ENCODE measurements at places on chromosomes 4 and X. TPM values are rescaled to one million over a fixed set of nuclear protein-coding genes. Genes with fewer than 3 reads are reported as not detected.
A peak's percentile ranks its signal among the peaks of the same experiment; 100 is the strongest.

The SORCS2 gene
- not detected for total RNA-seq

GRCh38 chr4:5974321-5974720 lies 43.9 kb downstream of the C4orf50 start:
- no peak overlapping the region for H3K27ac ChIP-seq
- no peaks in the 10 kb centered on the region for H3K4me1 ChIP-seq
- peaks cover 29% of the 10 kb centered on the region for H3K27me3 ChIP-seq
- no peak overlapping the region for H3K4me3 ChIP-seq

The PTPN13 gene
- not detected for total RNA-seq

- H3K4me1 ChIP-seq = no peaks in the 10 kb centered on the region
- peaks cover 3% of the 10 kb centered on the region for H3K27me3 ChIP-seq
- no peak overlapping the region for H3K27ac ChIP-seq
- no peak overlapping the region for H3K4me3 ChIP-seq
- DNase-seq = no peak
These were observed 57.4 kb downstream of the FAT1 start for GRCh38 chr4:186666252-186666651.

DNA sequence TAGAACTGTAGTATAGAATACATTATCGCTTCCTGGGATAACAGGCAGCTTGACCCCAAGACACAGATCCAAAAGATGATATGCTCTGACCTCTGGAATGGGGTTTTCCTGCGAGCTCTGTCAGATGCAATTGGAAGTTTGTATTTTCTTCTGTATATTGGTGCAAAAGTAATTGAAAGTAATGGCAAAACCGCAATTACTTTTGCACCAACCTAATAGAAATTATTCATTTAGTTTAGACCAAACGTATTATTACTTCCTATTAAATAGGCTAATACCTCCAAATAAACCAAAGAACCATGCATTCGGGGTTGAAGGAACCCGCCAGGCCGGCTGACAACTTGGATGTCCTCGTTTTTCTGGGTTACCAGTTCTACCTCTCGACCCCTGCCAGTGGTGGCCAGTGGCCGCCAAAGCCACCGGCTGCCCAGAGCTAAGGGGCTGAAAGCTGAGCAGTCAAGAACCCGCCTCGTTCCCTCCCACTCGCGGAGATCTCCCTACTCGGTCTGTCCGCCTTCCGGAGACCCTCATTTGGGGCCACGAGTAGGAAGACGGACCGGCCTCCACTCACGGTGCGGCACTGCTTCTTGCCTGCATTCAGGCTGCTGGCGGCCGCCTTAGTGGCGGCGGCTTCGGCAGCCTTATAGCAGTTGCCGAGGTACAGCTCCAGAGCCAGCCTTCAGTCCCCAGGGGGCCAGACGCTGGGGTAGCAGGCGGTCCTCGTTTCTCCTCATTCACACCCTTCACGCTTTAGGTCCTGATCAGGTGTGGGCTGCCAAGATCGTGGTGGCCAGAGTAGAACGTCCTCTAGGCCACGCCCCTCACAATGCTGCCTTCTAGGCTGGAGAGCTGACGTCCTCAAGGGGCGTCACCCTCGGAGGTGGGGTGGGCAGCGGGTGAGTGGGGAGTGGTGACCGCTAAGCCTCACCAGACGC lies 121.9 kb downstream of the RBMX2 start:
- H3K4me3 ChIP-seq = peak overlapping the region; percentile 22
- peaks cover 4% of the 10 kb centered on the region for H3K27me3 ChIP-seq
- no peak overlapping the region for H3K27ac ChIP-seq

GRCh38 chr4:145781351-145781750 lies 101.4 kb downstream of the C4orf51 start:
- no peak overlapping the region for H3K4me3 ChIP-seq
- H3K27ac ChIP-seq = no peak overlapping the region
- H3K36me3 ChIP-seq = peaks cover 46% of the 10 kb centered on the region
- DNase-seq = no peak
- no peaks in the 10 kb centered on the region for H3K27me3 ChIP-seq

DNA sequence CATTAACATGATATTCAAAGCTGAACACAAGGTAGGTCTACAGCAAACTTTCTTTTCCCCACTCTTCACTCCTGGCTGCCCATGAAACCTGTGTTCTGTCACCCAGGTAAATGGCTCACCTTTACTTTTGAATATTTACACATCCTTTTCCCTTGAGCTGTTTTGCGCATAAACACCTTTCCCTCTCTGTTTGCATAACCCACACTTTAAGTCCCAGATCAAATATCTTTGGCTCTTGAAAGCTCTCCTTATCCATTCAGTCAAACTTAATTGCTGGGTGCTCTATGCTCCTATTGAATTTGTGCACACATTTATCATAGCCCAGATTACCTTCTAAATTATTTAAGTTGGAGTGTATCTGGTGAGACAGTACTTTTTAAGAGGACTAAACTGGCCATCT lies 51.7 kb upstream of the ATP8A1 start:
- H3K36me3 ChIP-seq = no peaks in the 10 kb centered on the region
- H3K27ac ChIP-seq = no peak overlapping the region
- no peak overlapping the region for H3K4me3 ChIP-seq
- no peak for DNase-seq

GRCh38 chr4:53593765-53594164 lies 2.5 kb upstream of the LNX1 start:
- H3K27ac ChIP-seq = no peak overlapping the region
- no peak overlapping the region for H3K4me3 ChIP-seq
- no peak for DNase-seq
- H3K36me3 ChIP-seq = no peaks in the 10 kb centered on the region
- peaks cover 20% of the 10 kb centered on the region for H3K27me3 ChIP-seq

The PABPC1L2A gene
- total RNA-seq = not detected

- H3K27ac ChIP-seq = no peak overlapping the region
- no peaks in the 10 kb centered on the region for H3K27me3 ChIP-seq
- H3K4me1 ChIP-seq = peaks cover 3% of the 10 kb centered on the region
These were observed 273.9 kb downstream of the AFF2 start for GRCh38 chrX:148774276-148774675.

DNA sequence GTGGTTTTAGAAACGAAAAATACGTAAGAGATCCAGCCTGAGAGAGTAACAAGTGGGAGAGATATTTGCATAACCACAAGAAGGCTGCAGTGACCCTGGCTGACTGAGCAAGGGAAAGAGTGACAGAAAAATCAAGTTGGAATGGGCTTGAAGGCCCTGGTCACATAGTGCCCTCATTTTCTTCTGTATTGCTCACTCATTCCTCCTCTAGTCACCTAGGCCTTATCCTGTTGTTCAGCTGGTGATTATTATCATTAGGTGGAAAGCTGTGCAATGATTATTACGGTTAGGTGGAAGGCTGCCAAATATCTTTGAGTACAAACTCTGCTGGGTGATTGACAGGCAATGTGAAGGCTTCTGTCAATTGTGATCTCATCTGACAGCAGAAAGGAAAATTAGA lies 2384.1 kb downstream of the PCDH7 start:
- no peak overlapping the region for H3K4me3 ChIP-seq
- no peaks in the 10 kb centered on the region for H3K36me3 ChIP-seq
- no peaks in the 10 kb centered on the region for H3K27me3 ChIP-seq

DNA sequence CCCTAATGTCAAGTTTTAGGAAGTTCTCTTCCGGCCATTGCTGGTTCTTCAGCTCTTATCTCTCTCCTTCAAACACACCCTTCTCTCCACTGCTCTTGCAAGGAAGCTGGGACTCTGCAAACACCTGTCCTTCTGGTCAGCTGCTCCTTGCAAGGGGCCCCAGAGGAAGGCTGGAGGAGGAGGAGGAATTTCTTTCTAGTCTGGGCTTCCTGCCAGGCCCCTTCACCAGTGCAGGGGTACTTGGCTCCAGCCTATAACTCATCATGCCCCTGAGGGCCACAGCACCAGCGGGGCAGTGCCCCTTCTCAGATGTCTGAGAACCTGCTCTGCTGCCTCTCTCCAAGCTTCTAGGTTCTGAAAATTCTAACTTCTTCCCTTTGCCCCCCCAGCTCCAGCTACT lies 46.7 kb downstream of the REELD1 start:
- H3K36me3 ChIP-seq = peaks cover 16% of the 10 kb centered on the region
- H3K27me3 ChIP-seq = no peaks in the 10 kb centered on the region
- DNase-seq = no peak
- no peak overlapping the region for H3K4me3 ChIP-seq
- H3K4me1 ChIP-seq = no peaks in the 10 kb centered on the region

The SCML2 gene
- total RNA-seq = 2.1 TPM

DNA sequence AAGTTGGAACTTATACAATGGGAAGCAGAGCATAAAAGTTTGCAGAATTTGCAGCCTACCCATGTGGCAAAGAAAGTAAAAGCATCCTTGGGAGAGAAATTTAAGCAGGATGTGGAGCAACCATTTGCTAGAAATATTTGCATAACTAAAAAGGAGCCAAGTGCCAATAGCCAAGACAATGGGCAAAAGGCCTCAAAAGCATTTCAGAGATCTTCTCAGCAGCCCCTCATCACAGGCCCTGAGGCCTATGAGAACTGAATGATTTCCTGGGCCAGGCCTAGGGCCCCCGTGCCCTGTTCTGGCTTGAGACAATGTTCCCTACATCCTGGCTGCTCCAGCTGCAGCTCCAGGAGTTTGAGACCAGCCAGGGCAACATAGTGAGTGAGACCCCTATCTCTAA lies 25.3 kb upstream of the RAB28 start:
- peaks cover 22% of the 10 kb centered on the region for H3K27me3 ChIP-seq
- no peaks in the 10 kb centered on the region for H3K4me1 ChIP-seq
- no peak for DNase-seq
- H3K36me3 ChIP-seq = no peaks in the 10 kb centered on the region
- H3K4me3 ChIP-seq = no peak overlapping the region
